Dorsolateral prefrontal cortex (tissue), 122 donors: ENCODE measurements at places on chromosomes 13 and 19. TPM values are rescaled to one million over a fixed set of nuclear protein-coding genes. Genes with fewer than 3 reads are reported as not detected.
A peak's percentile ranks its signal among the peaks of the same experiment; 100 is the strongest.

Gene ZNF100
- total RNA-seq, result 27.6 TPM

Gene RXFP2
- total RNA-seq, result not detected

Gene AXL
- total RNA-seq, result 47.0 TPM

Gene C19orf38
- 2.5 TPM for total RNA-seq

Gene EXOC3L2
- not detected for total RNA-seq

GRCh38 chr13:112060899-112061366 is 6.0 kb upstream of the SOX1 start:
- DNase-seq, result no peak

GRCh38 chr13:74466020-74466419 is 331.8 kb upstream of the KLF12 start:
- DNase-seq, result no peak

DNA sequence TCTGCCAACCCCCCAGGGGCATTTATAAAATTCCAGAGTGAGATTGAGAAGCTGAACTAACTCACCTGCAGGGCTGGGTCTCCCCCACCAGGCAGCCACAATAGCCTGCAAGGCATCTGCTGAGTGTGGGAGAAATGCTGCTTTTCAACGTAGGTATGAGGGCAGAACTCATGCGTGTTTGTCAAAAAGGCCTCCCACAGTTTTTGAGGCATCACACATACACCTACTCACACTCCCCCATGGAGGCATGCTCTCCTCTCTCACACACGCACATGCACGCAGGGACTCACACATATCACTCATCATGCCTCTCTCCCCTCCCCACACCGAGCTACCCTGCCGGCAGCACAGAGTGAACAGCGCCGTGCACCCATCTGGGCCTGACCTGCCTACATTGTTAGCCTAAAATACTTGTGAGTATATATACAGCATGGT is 390.5 kb downstream of the FGF9 start:
- DNase-seq, result no peak

DNA sequence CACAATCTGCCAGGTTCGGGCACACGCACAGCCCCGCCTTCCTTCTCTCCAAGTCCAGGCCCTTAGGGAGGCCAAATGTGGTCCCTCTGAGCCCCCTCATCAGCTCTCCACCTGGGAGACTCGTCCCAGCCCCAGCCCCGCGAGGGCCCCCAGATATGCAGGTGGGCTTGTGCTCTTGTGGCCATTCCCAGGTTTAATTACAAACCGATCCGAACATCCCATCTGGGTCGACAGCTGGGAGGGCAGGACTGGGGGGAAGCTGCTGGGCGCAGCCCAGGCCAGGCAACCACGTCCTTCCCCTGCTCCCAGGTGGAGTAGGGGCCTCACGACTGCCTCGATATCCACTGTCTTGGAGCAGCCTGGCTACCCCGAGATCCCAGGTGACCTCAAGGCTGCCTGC is 7.5 kb upstream of the C2CD4C start:
- no peak for DNase-seq

DNA sequence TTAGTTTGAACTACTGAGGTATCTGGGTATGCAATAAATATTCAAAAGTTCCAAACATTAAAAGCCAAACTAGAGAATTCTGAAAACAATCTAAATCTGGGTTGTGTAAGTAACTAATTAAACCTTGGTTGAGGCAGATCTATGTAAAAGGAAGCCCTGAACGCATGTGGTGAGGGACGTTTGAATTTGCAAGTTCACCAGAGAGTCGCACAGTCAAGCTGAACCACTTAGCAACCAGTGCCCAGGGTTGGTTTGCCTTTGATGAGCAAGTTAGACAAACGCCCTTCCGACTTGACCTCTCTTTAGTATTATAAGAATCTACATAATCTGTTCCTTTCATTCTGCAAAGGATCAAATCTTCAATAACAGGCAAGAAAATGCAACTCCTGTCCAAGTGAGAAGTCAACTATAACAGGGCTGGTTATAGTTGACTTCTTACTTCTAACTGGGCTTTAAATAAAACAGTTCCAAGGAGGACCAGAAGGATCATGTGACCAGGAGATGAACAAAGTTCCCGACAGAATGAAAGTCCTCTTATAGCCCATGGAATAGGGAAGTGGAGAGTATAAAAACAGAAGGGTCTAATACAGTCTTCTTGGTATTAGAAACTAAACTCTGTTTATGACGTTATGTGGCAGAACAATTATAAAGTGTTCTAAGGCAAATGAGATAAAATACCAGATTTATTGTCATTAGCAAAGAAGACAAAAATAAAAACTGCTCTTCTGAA is 40.6 kb downstream of the PHF11 start:
- DNase-seq, result no peak

DNA sequence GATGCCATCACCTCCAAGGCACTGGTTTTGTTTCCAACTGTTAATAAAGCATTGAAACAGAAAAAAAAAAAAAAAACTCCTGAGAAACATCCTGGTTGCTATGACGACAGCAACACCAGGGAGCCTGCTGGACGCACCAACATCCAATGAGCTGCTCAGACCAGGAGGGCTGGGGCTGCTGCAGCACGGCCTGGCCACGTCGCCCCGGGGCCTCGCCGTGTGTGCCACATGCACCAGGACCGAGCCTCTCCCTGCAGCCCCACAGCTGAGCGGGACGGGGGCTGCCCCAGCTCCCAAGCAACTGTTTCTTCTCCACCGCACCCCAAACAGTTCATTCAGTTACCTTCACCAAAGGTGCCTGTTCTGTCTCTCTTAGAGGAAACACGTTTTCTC is 54.5 kb downstream of the RASA3 start:
- peak; percentile 64 for DNase-seq

- no peak for DNase-seq
Observed at GRCh38 chr19:40799558-40800338, 757 bp downstream of the EGLN2 start.

- DNase-seq, result no peak
Observed at GRCh38 chr19:5631567-5632240, 8.8 kb downstream of the SAFB start.

DNA sequence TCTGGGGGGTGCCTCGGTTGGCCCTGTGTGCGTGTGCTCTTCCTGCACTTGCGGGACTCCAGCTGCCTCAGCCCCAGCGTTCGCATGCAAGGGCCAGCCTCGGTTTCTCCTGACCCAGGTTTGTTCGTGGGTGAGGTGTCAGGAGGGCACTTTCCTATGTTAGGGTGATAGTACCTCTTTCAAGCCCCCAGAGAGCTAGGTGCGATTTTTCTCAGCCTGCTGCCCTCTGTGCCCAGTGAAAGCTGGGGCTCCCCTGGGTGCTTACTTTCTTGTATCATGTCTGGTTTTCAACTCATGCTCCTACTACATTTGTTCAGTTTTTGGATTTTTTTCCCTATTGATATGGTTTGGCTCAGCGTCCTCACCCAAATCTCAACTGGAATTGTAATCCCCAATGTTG is 289.2 kb downstream of the TEX29 start:
- DNase-seq, result no peak
